ENCODE measurements at places on chromosomes 7 and 10.

DNA sequence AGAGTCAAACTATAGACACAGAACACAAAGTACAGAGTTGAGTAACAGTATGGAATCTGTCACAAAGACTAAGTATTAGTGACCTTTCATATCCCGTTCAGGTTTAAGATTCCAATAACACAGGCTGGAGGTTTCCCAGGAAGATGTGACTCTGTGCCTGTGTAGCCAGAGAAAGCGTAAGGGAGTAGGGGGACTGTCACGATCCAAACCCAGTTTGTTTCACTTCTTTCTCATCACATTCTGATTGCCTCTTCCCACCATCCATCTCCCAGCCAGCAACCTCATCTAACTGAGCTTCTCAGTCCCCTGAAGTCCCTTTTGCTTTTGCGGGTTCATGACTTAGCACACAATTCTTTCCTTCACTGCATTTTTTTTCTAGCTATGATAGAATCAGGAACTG, 76.4 kb upstream of the NPVF start:
- DNase-seq = no peak

GRCh38 chr10:30752481-30752881, 122.9 kb upstream of the LYZL2 start:
- DNase-seq = no peak

- DNase-seq = peak; percentile 87
Observed at GRCh38 chr7:1579481-1580421, 9.9 kb upstream of the PSMG3 start.

GRCh38 chr10:117499248-117500105, 43.1 kb upstream of the EMX2 start:
- DNase-seq = no peak

DNA sequence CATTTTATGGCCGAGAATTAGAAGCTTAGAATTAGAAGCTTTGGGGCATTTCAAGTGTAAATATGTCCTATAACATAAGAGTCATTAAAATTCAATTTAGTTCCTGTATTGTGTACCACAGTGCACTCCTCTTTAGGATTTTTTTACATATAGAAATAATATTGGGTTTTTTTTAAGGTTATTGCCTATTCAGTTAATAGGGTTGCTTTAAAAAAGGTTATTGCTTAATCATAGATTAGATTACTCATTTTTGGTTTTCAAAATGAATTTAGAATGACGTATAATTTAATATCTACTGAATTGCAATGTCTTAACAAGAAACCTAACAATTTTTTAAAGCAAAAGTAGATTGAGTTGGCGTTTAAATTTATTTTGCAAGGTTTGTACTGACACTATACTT, 34.1 kb downstream of the NOC3L start:
- no peak for DNase-seq

DNA sequence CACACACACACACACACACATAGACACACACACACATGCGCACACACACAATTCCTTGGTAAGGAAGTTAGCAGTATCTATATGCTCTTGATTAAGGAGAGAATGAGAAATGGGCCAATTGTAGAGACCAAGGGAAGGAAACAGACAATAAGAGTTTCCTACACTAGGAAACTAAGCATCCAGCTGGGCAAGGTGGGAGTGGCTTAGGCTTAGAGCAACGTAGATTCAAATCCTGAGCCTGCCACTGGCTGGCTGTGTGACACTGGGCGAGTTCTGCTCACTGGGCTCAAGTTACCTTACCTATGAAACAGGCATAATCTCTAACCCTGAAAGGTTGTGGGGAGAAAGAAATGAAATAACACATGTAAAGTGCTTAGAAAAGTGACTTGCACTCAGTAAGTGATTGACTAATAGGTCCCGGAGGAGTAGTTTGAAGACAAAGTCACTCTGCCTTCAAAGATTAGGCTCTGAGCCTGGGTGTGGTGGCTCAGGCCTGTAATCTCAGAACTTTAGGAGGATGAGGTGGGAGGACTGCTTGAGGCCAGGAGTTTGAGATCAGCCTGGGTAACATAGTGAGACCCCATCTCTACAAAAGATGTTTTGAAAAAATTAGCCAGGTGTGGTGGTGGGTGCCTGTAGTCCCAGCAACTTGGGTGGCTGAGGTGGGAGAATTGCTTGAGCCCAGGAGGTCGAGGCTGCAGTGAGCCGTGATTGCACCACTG, 701.4 kb downstream of the PARD3 start:
- DNase-seq = no peak

DNA sequence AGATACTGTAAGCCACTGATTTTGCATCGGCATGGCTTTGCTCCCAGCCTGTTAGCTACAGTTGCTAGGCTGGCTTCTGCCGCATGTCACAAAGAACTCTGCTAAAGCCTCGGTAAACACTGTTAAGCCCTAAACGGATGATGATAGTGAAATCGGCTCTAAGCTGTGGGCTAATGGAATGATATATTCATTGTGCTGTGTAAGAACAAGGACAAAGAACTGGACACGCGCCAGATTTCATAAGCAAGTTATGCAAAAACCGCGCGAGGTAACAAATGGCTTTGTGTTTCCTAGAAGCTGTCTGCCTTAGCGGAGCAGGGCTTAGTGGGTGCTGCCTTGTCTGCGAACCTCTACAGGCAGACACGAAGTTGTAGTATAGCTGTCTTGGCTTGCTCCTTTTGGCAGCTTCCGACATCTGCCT, 331.3 kb upstream of the COBL start:
- DNase-seq = no peak

GRCh38 chr10:126955934-126956711, 50.9 kb downstream of the DOCK1 start:
- DNase-seq = no peak

- no peak for DNase-seq
Observed at GRCh38 chr10:17112566-17112965, 17.0 kb downstream of the CUBN start.

- no peak for DNase-seq
Observed at GRCh38 chr10:104020020-104020419, 53.1 kb downstream of the SLK start.

- DNase-seq = no peak
Observed at GRCh38 chr7:6395898-6396595, 51.7 kb downstream of the DAGLB start.

GRCh38 chr10:51707821-51708424, 8.5 kb upstream of the CSTF2T start:
- DNase-seq = no peak

DNA sequence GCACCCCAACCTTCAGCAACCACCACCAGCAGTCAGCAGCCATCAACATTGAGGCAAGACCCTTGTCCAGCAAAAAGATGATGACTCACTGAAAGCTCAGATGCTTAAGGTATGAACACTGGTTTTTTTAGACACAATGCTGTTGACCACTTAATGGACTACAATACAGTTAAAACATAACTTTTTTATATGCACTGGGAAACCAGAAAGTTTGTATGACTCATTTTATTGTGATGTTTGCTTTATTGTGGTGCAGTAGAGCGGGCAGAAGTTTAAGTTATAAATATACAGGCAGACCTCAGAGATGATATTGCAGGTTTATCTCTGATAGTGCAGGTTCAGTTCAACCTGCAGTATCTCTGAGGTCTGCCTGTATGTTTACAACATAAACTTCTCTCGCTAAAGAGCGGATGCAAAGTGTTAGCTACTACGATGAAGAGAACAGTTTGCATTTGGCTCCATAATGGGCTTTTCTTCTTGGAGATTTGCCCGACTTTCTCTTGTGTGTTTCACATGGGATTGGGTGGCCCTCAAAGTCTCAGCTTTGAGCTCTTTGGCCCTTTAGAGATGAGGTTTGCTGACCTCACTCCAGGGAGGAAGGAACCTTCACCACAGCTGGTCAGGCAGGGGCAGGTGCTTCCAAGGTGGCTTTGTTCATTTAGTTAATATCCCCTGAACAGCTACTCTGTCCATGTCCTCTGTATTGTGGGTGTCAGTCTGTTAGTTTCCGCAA, 84.4 kb upstream of the SHH start:
- no peak for DNase-seq

DNA sequence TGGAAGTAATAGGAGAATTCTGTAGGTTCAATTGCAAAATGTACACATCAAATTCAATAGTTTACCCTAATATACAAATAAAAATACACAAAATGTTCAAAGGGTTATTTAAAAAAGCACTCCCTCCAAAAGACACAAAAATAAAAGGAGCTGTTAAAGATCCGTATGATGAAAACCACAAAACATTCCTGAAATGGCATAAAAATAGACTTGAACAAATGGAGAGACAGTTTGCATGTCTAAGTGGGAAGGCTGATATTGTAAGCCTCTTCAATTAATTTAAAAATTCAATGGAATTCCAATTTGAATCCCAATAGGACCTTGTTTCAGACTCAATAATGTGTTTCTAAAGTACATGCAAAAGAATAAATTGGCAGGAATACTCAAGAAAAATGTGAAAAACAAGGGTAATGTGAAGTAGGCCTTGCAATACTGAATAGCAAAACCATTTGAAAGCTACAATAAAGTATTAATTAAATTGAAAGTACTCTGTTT, 38.0 kb upstream of the INSYN2A start:
- DNase-seq = no peak

GRCh38 chr10:100717166-100717565, 28.2 kb upstream of the PAX2 start:
- DNase-seq = no peak

DNA sequence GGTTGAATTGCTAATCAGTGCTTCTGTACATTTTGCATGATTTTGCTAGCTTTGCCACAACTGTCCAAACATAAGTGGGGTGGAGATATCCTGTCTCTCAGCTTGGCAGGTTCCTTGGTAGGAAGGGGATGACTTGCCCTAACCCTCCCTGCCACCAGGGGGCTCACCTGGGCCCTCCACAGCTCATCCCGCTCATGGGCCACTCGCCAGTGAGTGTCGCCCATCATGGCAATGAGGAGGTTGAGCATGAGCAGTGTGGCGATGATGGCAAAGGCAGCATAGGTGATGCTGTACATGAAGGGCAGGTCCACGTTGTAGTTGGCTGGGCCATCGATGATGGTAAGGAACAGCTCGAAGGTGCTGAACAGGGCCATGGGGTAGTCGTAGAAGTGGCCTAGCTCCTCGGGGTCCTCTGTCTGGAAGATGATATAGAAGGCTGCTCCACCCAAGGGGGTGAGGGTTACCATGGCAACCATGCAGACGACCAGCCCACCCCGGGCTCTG, 12.2 kb downstream of the TRPV6 start:
- DNase-seq = peak; percentile 75

GRCh38 chr7:117012696-117013095, 59.4 kb downstream of the ST7 start:
- DNase-seq = no peak

- no peak for DNase-seq
Observed at GRCh38 chr10:103676851-103677417, 178.4 kb downstream of the SH3PXD2A start.

DNA sequence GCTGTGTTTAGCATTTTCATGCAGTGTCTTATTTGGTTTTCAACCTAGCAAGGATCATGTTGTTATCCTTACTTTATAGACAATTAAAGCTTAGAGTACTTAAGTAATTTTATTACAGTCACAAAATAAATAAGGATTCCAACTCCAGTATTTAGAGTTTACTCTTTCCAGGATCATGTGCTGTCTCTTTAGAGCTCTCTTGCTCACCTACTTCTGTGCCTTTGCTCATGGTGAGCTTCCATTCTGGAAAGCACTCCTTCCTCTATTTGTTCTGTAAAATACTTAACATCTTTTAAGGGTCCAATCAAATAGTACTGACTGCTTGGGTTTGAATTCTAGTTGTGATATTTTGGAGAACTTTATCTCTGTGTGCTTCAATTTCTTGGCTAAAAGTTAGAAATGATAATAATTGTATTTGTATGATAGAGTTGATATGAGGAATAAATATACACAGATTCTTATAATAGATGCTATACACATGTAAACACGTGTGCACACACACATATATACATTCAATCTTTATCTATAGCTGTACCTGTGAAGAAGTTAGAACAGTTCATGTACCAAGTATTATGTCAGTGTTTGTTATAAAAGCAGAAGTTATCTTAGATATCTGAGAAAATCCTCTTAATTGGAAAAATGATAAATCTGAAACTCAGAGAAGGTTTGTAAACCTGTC, 18.2 kb upstream of the CALCR start:
- DNase-seq = no peak

DNA sequence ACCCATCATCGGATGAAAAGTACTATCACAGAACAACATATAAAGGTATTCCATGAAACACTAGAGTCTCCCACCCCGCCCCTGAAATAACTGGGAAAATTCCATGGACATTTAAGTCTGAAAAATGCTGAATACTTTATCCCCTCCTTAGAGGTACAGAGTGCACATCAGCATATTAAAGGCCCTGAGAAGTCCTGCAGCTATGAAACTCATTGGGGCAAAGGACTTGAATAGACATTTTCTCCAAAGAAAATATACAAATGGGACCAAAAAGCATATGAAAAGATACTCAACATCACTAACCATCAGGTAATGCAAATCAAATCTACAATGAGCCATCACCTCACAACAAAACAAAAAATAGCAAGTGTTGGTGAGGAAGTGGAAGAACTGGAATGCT, 18.9 kb downstream of the XPNPEP1 start:
- no peak for DNase-seq

- peak; percentile 77 for DNase-seq
Observed at GRCh38 chr7:106425017-106425719, 140.4 kb upstream of the NAMPT start.

GRCh38 chr10:117092386-117092785, 45.7 kb downstream of the VAX1 start:
- no peak for DNase-seq

GRCh38 chr7:102432442-102433218, 745 bp upstream of the ORAI2 start:
- no peak for DNase-seq

DNA sequence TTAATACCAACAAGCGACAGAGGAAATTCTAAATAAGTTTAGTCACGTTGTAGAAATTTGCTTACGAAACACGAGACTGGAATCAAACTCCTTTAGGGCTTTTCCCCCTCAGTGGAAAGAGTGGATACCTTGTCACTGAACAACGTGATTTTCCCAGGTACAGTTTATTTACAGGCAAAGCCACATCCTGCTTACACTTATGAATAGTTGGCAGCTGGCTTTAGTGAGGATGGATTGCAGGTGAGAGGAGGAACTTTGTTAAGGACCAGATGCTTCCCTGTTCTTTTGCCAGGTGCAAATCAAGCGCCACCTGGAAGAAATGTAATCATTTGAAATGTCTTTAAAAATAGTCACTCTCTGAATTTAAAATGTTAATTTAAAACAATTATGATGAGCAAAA, 282.4 kb downstream of the ADARB2 start:
- DNase-seq = no peak

GRCh38 chr10:118948786-118949185, 80.7 kb upstream of the NANOS1 start:
- DNase-seq = no peak

DNA sequence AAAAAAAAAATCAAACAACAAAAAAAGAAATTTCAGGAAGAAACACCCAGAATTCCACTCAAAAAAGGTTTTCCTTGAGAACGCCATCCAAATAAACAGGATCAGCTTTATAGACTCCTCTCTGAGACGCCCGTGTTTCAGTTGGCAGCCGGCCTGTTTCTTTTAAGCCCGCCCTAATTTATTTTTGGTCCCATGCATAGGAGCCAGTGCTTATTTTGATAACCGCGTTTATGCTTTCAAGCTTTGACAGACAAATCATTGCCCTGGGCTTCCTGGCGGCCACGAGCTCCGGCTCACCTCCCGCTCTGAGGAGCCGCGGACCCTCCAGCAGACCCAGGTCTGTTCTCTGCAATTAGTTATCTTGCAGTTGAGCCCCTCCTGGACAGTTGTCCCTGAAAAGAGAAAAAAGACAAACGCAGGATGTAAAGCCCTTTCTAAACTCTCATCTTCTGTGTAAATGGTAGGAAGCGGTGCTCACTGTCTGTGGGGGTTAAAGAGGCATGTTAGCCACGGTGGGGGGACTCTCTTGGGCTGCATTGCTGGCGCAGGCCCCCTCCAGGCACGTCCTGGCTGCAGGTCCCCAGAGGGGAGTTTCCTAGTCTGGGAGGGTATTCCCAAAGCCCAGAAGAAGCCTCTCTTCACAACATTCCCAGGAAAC, 22.2 kb upstream of the UNCX start:
- DNase-seq = no peak
